Vagina (tissue), 2 donors: ENCODE measurements at places on chromosomes 13 and 19.
A peak's percentile ranks its signal among the peaks of the same experiment; 100 is the strongest.

DNA sequence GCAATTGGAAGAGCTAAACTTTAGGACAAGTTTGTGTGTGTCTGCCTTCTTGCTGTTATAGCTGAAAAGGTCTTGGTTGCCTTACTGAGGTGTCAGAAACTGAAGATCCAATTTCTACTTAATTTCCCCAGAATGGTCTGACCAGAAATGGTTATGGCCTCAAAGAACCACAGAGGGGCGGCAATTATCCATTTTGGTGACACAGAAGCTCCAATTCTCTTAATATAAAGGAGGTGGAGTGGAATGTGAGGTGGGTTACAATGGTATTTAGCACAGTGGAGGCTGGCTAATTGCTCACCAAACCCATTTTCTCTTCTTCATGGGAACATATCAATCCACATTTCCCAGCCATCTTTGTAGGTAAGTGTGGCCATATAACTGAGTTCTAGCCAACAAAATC is 1157.2 kb downstream of the OLFM4 start:
- DNase-seq: no peak

DNA sequence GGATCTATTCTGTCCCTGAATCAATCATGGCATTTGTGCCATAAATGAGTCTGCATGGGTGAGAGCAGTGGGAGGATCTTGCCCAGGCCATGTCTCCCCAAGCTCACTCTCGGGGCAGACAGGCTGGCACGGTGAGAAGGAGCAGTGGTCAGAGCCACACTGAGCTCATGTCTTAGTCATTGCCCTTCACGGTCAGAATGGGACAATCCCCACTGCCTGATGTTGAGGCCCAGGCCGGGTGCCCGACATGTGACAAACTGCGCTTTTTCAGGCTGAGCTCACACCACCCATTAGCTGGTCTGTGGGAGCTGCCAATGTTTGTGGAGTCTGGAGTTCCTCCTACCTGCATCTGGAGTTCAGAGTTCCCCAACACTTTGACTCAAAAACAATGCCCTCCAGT is 481.9 kb downstream of the COG6 start:
- DNase-seq: no peak

DNA sequence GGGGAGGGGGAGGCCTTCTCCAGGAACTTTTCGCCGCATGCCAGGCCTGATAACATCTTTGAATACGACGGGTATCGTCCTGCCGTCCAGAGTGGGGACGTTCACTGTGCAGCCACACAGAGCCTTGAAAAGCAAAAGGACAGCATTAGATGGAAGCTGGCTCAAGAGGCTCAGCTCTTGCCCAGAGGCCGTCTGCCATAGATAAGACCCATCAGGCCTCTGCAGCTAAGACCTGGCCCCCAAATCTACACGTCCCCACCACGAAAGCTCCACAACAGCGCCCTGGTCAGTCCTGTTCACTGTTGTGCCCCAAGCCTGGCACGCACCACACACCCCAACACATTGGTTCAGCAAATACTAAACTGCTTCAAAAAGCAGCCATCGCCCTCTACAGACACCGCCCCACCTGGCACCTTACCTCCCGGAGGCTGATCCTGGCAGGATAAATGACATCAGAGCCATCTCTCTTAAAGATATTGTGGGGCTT is 2.1 kb downstream of the DNAJB1 start:
- no peak for DNase-seq

- DNase-seq: peak; percentile 12
Measured at GRCh38 chr19:39546599-39546998, 6.6 kb upstream of the EID2 start.

- no peak for DNase-seq
Measured at GRCh38 chr19:7908742-7909461, 5.2 kb downstream of the MAP2K7 start.

- no peak for DNase-seq
Measured at GRCh38 chr19:33134571-33135041, 2.7 kb downstream of the WDR88 start.

GRCh38 chr19:46408664-46409039 is 4.7 kb downstream of the CCDC8 start:
- DNase-seq: no peak

GRCh38 chr13:110916301-110917142 is 1.7 kb upstream of the ANKRD10 start:
- no peak for DNase-seq

DNA sequence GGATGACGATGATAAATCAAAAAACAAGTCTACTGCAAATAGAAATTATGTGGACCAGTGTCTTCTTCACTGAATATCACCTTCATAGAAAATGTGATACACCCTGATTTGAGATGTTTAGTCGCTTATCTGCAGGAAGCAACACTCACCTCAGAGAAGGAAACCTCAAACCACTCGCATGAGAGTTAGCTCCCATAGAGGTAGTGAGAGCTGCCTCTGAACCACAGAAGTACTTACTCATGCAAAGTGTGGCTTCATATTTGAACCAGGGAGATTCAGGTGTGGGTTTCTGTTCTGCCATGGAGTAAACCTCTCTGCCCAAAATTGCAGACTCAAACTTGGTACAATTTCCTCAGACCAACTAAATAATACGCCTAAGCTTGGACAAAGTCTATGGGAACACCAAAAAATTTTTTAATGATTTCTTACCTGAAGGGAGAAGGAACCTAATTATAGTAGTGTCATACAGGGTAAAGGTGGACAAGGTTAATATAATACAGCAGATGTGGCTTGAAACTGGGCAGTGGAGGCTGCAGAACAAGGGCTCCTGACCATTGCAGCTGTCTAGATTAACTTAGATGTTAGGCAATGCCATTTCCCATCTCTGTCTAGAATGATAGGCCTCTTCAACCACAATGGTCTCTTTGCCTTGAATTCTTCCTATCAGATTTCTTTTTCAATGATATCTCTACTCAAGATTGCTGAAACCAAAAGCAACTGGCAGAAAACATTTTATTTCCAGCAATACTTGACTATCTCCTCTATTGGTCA is 29.6 kb upstream of the RCBTB2 start:
- DNase-seq: no peak

- no peak for DNase-seq
Measured at GRCh38 chr19:45340232-45340898, at the start of gene KLC3. Gene KLC3 (plus strand): TSS chr19:45340750. CDS start chr19:45345542, 4,792 bp downstream.

GRCh38 chr19:35119578-35120155 is 4.0 kb downstream of the FXYD3 start:
- no peak for DNase-seq

GRCh38 chr13:73065036-73065435 is 6.2 kb downstream of the KLF5 start:
- DNase-seq: no peak

DNA sequence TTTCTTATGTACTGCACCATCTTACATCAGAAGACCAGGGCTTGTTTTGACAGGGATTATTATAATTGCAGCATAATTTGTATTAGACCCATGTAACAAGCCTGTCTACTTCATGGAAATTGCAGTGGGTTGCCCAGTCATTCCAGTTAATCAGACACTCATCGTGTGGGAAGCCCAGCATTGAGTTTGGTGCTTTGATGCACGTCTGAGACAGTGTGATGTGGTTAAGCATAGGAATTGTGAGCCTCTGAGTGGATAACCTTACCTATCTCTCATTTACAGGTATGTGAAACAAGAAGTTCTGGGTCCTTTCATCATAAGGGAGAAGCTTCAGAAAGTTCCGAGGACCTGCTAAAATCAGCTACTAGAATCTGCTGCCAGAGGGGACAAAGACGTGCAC is 12.8 kb downstream of the RGCC start:
- no peak for DNase-seq

DNA sequence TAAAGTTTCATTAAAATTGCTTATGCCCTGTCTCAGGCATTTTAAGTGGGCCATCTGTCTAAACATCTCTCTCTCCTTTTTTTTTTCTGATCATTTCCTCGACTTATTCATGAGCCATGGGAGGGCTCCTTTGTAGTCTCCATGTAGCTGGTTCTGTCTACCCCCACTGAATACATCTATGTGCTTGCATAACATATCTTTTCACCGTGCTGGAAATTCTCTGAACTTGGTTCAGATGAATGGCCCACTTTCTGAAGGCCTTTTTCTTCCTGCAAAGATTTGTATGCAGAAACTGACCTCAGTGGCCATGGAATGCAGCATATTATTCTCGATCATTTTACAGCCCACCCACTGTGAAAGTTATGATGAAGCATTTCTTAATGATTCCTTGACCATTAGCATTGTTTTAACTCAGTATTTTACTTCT is 225.3 kb downstream of the GGACT start:
- DNase-seq: no peak

GRCh38 chr13:53141336-53141735 is 112.7 kb downstream of the OLFM4 start:
- DNase-seq: no peak

- DNase-seq: no peak
Measured at GRCh38 chr13:95403349-95404140, 102.3 kb upstream of the ABCC4 start.

DNA sequence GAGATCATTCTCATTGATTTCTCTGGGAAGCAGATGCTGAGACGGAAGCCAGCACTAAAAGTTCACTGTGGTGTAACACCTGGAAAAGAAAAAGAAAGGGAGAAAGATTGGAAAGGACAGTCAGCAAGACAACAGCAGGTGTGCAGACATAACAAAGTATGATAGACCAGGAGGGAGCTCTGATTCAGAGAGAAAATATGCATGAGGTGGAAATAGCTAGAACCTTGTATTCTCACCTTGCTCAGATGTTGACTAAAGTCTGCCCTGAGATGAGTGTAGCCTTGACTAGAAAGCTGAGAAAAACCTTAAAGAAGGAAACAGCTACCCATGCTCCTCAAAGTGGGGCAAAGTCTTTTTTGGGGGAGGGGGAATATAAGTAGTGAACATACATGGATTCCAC is 1711.8 kb downstream of the EFNB2 start:
- no peak for DNase-seq
